Non-pigmented ciliary epithelial cell (primary cell): ENCODE measurements at places on chromosomes 11 and 22.

GRCh38 chr22:21032037-21032867, at the start of gene SLC7A4:
Gene SLC7A4, minus strand, starts transcription at chr22:21032561. Its CDS starts 749 bp downstream, at chr22:21031812.
- no peak for DNase-seq

DNA sequence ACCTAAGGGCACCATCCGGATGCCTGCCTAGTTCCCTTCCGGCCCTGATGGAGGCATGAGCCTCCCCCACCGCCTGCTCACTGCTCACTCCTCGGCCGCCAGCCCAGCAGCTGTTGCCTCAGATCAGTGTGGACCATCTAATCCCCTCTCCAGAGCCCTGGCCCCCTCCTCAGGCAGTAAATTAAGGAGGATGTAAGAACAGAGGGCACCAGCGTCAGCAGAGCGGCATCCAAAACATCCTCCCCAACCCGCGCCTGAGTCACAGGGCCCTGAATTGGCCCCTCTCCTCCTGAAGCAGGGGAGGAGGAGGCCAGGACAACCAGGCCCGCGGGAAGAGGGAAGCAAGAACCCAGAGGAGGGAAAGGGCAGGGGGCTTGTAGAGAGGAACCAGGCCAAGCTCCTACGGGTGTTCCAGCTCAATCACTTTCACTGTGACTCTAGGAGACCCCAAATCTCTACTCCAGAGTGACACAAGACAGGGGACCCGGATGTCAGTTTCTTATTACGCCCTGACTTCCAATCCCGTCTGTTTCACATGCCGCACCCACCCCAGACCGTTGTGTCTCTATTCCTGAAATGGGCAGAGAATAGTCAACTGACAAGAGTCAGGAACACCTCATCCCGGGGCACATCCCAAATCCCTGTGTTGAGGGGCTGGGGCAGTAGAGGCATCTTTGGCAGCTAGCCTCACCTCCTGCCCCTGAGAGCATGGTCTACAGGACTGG, 31.3 kb upstream of the MYOD1 start:
- no peak for DNase-seq

- no peak for DNase-seq
Measured at GRCh38 chr11:118379497-118379896, 20.1 kb downstream of the UBE4A start.

- no peak for DNase-seq
Measured at GRCh38 chr11:12248330-12248729, 129.0 kb upstream of the PARVA start.

GRCh38 chr11:95363164-95363563, 132.2 kb upstream of the SESN3 start:
- DNase-seq = no peak

DNA sequence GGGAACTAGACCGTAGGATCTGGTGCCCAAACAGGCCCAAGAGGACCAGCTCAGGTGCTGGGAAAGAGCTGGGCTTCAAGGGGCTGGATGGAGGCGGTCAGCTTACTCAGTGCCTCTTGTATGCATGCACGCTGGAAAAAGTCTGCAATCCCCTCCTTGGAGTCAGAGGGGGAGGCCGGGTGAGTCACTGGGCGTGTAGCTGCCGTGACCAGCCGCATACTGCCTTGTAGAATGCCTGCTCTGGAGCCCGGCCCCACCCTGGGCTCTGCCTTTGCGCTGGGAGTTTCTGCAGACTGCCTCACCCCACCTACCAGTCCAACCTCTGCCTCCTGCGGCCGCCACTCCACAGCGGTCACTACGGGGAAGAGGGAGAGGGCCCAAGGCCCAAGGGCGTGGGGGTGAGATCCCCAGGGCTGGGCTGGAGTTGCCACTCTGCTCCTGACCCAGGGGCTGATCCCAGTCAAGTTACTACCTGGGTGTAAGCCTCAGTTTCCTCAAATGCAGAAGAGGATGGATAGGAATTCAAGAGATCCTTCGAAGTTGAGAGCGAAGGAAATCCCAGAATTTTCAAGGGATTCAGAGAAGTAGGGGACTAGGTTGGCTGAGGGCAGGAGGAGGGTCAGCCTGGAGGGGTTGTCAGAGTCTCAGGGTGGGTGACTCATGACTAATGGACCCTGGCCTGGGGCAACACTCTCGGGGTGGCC, 4.2 kb downstream of the MRGPRF start:
- DNase-seq = peak; percentile 90

DNA sequence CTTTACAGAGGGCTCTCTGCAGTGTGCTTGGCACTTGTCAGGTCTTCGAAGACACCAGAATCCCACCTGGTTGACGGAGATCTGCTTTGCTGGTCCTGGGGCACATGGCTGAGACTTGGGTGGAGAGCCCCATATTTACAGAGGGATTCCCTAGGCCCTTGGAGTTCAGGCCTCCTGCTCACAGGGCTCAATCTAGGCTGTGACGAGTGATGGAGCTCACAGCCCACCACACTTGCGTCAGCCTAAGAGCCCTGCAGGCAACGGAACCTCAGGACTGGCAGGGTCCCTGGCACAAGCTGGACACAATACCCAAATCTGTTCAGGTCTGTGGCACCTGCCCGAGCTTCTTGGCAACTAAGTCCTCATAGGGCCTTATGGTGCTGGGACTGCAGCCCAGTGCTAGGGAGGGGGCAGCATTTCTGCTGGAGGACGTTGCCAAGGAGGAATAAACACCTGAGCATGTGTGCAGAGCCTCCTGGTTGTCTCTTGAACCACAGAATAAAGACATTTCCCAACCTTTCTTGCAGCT, 59.1 kb downstream of the KCNC1 start:
- DNase-seq = no peak

DNA sequence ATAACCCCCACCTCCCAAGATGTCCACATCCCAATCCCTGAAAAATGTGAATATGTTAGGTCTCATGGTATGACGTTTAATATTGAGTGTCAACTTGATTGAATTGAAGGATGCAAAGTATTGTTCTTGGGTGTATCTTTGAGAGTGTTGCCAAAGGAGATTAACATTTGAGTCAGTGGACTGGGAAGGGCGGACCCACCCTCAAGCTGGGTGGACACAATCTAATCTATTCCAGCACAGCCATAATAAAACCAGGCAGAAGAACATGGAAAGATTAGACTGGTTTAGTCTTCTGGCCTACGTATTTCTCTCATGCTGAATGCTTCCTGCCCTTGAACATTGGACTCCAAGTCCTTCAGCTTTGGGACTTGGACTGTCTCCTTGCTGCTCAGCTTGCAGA, 315.5 kb downstream of the GUCY1A2 start:
- DNase-seq = no peak

DNA sequence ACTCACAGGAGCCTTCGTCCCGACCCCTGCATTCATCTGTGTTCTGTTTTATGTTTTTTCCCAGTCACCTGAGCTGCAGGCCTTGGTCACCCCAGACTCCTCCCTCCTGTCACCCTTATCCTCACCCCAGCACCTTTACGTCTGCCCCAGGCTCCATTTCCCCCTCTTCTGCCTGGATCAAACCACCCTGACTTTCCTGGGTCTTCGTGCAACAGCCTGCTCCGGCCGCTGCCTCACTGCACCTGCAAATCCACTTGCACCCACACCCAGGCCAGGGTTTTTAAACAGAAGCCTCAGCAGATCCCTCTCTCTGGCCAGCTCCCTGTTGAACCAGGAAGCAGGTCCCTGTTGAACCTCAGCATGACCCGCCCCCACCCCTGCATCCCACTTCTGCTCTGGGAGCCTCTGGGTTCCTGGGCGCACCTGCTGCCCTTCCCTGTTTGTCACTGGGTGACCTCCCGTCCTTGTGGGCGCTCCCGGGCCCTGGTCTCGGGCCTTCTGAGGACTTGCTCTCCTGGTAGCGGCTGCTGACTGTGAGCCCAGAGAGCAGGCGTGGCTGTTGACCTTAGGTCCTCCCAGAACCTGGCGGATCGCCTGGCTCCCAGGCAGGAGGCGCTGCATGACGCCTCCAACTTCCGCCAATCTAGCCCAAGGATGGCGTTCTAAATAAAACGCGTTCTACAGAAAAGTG, 12.8 kb downstream of the MAPK8IP2 start:
- no peak for DNase-seq

DNA sequence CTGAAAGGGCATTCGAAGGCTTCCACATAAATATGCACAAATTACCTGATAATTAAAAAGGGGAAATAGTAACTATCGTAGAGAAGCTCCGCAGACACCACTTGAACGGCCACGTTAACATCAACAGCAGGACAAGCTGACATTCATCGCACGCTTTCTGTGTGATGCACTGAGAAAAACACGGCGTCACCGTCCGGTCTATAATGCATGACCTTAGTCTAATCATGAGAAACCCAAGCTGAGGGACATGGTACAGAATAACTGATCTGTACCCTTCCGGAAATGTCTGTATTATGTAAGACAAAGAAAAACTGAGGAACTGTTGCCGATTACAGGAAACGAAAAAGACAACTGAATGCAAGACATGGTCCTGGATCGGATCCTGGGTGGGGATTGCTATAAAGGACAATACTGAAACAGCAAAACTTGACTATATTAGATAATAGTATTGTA, 678 bp upstream of the RANGAP1 start:
- no peak for DNase-seq

- no peak for DNase-seq
Measured at GRCh38 chr11:64356498-64357411, 2.2 kb upstream of the RPS6KA4 start.

DNA sequence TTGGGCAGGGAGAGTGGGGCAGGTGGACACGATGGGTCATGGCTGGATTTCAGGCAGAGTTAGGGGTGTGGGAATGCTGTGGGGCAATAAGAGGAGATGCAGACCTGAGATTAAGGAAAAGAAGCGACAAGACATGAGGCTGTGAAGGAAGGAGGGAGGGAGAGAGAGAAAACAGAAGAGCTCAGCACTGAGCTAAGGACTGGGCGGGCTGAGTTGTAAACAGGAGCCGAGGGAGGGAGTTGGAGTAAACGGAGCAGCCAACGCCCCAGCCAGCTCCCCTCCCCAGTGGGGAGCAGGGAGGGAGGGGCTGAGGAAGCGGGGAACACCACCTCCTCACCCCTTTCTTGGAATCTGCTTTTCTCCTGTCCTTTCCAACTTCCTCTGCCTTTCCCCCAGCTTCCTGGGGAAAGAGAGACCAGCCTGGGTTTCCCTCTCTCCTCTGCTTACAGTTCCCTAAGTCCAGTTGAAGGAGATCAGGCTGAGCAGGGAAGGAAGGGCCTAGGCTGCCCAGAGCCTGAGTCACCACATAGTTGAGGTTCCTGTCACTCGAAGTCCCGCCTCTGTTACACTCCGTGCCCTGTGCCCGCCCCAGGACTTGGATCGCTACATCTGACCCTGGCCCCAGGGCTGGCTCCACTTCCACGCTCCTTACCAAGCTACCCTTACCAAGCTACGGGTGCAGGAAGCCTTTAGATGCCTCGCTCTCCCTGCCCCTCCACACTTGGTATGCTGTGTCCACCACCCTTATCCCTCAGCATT, 6.7 kb upstream of the AHNAK start:
- peak; percentile 88 for DNase-seq

- DNase-seq = no peak
Measured at GRCh38 chr11:132824642-132825041, 707.7 kb downstream of the OPCML start.

GRCh38 chr11:47800759-47801158, 33.6 kb upstream of the FNBP4 start:
- no peak for DNase-seq

GRCh38 chr22:49582678-49583077, 245.0 kb downstream of the BRD1 start:
- no peak for DNase-seq

GRCh38 chr22:36409911-36410756, 22.4 kb upstream of the MYH9 start:
- DNase-seq = no peak

DNA sequence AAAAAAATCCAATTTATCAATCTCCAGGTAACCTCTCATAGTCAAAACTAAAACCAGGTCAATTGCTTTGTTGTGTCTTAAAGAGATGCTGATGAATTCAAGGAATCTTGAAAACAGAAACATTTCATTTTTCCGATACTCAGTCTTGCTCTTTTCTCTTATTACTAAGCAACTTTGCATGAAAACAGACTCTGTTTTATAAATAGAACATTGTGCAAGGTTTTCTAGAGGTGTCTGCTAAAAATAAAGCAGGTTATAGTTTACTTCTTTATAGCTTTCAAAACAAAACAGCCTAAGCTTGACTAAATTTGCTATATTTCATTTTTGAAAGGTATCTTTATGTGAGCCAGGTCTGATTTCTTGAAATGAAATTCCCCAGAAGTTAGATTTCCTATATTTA, 109.3 kb downstream of the ARL14EP start:
- no peak for DNase-seq

- no peak for DNase-seq
Measured at GRCh38 chr22:46062971-46063631, 86.1 kb upstream of the WNT7B start.

DNA sequence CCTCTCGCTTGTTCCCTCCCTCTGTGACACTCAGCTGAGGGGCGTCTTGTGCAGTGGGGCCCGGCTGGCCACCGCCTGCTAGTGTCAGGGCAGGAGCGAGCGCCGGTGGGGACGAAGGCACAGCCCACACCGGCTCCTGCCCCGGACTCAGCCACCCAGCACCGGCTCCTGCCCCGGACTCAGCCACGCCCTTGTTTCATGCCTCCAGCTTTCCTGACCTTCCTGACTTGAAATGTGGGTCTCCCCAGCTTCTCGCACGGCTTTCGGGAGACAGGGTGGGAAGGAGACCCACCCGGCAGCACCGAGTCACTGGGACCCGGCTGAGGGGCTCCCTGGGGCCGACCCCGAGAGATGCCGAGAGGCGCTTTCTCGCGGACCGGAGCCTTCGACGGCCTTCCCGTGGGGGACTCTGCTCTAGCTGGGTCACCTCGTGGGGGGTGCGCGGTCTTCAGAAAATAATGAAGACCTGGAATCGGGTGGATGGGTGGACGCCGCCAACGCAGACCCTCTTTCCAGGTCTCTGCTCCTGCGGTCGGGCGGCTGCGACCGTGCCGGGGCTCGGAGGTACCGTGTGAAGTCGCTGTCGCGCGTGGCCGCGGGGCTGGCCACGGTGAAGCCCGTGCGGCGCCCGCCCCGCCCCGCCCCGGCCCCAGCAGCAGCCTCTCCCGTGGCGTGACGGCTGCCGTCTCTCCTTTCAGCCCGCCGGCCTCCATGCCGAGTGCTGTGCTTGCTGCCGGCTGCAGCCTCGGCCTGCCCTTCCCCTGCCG, 10.2 kb downstream of the GLB1L2 start:
- no peak for DNase-seq

DNA sequence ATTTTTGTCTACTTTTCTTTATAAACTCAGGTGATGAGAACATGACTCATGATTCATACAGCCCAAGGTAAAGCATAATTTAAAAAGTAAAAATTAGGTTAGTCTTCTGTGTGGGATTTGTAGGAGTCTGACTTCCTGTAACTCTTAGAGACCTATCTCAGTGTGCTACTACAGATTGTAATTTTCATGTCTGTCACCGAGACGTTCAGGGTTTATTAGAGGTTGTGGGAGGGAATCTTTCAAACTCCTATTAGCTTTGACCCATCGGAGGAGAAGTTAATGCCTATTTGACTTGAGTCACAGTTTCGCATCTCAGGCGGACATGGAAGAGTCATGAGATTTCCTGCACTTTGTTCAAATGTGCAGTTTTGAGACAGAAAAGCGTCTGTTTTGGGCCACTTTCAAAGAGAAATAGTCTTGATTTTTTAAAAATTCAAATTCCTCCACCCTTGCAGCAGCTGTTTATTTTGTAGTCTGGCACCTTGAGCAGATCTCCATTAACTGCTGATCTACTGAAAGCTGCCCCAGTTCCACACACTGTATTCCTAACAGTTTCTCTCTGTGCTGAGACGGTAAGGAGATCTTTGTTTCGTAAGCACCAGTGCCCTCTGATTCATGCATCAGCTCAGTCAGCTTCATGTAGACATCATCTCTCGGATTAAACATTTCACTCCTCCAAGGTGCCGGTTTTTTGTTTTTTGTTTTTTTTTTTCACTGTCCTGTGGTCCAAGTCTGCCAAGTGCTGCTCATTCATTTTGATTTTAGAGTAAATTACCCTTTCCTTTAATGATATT, 24.3 kb downstream of the ALKBH3 start:
- DNase-seq = no peak
